ENCODE measurements at places on chromosomes 6 and 20. TPM values are rescaled to one million over a fixed set of nuclear protein-coding genes. Genes with fewer than 3 reads are reported as not detected.

Gene SLC35B2
- 30.1 TPM for total RNA-seq

DNA sequence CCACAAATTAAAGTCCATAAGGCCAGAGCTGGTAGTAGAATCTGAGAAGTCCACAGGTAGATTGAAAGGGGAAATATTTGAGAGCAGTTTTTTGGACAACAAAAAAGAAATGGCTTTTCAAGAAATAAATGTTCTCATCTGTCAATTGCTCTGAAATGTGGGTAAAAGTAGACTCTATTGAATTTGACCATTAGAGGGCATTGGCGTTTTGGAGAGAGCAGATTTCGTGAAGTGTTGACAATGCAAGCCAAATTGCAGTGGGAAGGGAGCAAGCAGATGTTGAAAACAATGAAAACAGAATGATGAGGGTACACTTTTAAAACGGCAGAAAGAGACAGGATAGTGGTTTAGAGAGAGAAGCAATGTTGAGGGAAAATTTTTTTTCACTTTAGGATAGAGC, 149.1 kb upstream of the FAM83B start:
- no peaks in the 10 kb centered on the region for H3K27me3 ChIP-seq
- H3K4me1 ChIP-seq = no peaks in the 10 kb centered on the region
- H3K4me3 ChIP-seq = no peak overlapping the region
- H3K27ac ChIP-seq = no peak overlapping the region

Gene SLC17A1
- total RNA-seq = not detected

DNA sequence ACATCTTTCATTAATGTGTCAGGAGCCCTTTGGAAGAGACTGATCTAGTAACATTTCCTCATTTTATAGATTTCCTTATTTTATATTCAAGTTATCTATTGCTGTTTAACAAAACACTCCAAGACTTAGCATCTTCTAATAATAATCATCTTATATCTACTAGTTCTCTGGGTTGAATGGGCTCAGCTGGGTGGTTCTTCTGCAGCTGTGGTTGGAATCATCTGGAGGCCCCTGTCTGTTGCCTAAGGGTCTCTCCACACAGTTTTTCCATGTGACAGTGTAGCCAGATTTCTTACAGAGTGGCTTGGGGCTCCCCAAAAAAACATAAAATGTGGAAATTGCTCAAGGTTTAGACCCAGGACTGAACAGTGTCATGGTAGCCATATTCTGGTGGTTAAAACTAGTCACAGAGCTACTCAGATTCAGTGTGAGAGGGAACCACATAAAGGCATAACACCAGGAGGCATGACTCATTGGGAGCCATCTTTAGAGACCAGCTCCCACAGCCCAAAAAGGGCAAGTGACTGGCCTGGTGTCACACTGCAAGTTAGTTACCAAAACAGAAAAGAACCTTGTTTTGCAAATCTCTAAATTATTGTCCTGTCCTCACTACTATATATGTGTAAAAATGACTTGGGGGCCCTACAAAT, 11.5 kb downstream of the SLC2A10 start:
- H3K4me1 ChIP-seq = no peaks in the 10 kb centered on the region
- no peak overlapping the region for H3K27ac ChIP-seq
- no peak for DNase-seq
- no peak overlapping the region for H3K4me3 ChIP-seq
- no peaks in the 10 kb centered on the region for H3K27me3 ChIP-seq
- no peaks in the 10 kb centered on the region for H3K36me3 ChIP-seq

- H3K27ac ChIP-seq = peak overlapping the region; percentile 66
- H3K36me3 ChIP-seq = no peaks in the 10 kb centered on the region
- no peak overlapping the region for H3K4me3 ChIP-seq
- H3K4me1 ChIP-seq = no peaks in the 10 kb centered on the region
Observed at GRCh38 chr20:40682104-40682981, 6.7 kb downstream of the MAFB start.
